Globus pallidus (tissue), 1 donor: ENCODE measurements at places on chromosomes 3 and 15.

GRCh38 chr3:110588906-110589305 lies 482.7 kb upstream of the NECTIN3 start:
- no peak for DNase-seq

GRCh38 chr3:170524073-170524472 lies 61.8 kb downstream of the SLC7A14 start:
- DNase-seq: no peak

DNA sequence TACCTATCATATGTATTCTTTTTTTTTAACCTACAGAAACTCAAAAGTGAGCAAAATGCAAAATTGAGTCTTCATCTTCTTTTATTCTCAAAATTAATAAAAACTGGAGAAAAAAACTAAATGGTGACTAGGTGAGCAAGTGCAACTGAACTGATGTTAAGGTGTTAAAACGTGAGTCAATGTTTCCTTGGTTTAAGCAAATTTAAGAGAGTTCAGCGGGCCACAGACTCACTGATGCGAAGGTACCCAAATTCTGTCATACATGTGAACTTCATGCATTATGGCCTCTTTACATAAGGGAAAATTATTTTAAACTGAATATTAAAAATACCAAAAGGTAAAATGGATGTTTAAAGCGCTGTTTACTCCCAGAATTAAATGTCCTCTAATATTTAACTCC lies 206.6 kb downstream of the FOXP1 start:
- no peak for DNase-seq

GRCh38 chr3:185337231-185337816 lies 25.6 kb upstream of the MAP3K13 start:
- no peak for DNase-seq

GRCh38 chr15:27686369-27686768 lies 412.7 kb downstream of the OCA2 start:
- DNase-seq: no peak

DNA sequence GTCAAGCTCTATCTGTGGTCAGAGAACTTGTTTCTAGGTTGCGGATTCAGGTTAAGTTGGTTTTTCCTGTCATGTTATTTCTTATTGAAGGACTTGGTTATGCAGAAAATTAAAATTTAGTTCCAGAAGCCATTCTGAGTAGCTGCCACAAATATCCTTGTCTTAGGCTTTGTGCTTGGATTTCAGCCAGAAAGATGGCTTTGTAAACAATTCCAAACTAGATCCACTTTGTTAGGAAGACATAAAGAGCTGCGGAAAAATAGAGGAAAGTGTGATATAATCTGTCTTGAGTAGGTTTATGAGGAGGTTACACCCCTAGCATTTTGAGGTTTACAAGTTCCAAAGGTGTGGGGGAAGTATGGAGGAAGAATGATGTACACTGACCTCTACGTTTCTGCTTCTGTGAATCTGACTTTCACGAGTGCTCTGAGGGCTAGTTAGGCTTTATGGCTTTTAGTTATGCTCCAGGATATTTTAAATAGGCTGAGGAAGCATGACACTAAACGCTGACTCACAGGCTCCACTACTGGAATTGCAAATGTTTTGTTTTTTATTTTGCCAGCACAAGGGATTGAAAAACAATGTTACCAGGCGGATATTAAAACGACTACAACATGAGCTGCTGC lies 46.3 kb upstream of the UTS2B start:
- no peak for DNase-seq

- no peak for DNase-seq
Measured at GRCh38 chr3:188747489-188747888, 424.3 kb upstream of the TPRG1 start.
